ENCODE measurements at places on chromosomes 1 and 21.

- DNase-seq, result no peak
These were observed 165.6 kb downstream of the PLPP3 start for GRCh38 chr1:56413671-56414199.

DNA sequence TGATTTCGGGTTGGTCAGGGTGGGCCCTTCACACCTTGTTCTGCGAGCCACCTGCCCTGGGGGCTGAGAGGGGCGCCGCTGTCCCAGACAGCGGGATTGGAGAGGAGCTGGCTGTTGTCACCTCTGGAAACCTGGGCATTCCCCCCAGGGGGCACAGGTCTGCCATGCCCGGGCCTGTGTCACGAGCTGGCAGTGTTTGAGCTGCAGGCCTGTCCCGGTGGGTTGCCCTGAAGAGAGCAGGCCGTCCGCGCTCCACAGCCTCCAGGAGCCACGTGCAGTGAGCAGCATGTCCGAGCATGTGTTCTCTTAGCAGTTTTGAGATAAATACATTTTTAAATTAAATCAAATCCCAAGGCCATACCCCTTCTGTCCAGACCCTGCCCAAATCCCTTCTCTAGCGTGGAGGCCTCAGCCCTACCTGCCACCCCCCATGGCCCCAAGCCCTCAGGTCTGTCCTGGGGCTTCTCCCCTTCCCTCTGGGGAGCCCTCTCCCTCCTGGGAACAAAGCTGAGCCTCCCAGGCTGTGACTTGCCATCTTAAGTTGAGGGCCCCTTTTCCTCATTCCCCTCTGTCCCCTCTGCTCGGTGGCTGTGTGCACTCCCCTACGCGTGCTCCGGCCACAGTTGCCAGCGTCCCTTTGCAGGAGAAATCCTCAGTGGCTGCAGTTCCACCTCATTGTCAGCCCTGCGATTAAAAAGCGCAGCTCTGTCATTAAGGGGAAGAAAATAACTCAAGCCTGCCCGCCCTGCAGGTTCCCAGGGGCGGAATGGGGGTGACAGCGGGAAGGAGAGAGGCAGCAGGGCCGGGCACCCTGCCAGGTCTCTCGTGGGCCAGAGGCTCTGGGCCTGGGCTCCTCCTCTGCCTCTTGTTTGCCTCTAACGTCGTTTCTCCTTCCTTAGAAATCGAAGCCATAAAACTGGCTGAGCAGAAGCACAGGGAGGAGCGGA is 26.6 kb downstream of the SLX9 start:
- DNase-seq, result no peak

DNA sequence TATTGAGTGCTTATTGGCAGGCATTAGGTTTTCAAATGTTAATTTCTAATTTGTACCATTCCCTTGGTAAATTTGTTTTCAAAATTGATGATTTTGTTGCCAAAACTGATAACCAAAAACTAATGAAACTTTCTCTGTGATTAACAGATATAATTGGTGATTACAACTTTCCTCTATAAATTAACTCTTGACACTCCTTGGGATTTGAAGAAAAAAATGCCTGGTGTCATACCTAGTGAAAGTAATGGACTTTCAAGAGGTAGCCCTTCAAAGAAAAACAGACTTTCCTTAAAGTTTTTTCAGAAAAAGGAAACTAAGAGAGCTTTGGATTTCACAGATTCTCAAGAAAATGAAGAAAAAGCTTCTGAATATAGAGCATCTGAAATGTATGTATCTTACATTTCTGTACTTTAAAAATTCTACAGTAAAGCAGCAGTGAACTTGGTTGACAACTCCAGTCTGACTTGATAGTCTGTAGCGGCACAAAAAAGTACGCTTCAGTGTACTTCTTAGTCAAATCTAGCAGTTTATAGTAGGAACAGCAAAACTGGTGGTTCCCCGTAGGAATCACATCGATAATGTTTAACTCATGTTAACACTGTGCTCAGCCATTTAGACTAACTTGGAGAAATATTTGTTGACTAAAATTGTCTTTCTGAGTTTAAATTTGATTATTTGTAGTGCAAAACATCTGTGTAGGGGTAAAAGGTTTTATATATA is 3.0 kb downstream of the USP1 start:
- DNase-seq, result no peak

DNA sequence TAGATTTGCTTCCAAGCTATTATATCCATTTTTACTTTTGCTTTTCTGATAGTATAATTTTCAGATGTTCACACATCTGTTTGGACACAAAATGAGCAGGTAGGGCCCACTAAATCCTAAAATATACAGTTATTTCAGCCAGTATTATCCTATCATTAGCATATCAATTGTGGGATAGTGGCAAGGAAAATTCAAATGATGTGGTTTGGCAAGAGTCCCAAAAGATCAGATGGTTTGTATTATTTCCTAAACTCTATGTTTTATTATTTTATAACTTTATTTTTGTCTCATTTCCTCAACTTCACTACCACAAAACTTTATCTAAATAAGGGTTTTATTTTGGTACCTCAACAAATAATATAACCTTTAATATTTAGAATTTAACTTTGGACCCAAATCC is 1659.6 kb downstream of the NCAM2 start:
- DNase-seq, result no peak

GRCh38 chr1:62181532-62181931 is 13.1 kb upstream of the L1TD1 start:
- DNase-seq, result no peak

GRCh38 chr1:170618421-170618820 is 45.5 kb upstream of the PRRX1 start:
- DNase-seq, result no peak

DNA sequence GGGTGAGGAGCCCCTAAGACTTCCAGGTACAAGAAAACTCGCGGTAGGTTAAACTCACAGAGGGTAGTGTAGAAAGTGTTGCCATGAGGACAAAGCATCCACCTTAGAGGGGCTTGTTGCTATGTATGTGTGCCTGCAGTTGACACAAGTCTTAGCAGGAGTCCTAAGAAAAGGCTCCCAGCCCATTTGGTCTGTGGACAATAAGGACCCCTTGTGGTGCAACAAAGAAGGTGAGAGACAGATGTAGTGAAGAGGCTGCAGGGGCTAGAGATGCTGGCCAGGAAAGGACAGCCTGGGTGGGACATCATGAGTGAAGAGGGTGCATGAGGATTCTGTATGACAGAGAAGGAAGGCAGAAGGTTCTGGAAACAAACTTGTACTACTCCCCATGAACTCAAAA is 36.3 kb upstream of the IL10 start:
- DNase-seq, result no peak

DNA sequence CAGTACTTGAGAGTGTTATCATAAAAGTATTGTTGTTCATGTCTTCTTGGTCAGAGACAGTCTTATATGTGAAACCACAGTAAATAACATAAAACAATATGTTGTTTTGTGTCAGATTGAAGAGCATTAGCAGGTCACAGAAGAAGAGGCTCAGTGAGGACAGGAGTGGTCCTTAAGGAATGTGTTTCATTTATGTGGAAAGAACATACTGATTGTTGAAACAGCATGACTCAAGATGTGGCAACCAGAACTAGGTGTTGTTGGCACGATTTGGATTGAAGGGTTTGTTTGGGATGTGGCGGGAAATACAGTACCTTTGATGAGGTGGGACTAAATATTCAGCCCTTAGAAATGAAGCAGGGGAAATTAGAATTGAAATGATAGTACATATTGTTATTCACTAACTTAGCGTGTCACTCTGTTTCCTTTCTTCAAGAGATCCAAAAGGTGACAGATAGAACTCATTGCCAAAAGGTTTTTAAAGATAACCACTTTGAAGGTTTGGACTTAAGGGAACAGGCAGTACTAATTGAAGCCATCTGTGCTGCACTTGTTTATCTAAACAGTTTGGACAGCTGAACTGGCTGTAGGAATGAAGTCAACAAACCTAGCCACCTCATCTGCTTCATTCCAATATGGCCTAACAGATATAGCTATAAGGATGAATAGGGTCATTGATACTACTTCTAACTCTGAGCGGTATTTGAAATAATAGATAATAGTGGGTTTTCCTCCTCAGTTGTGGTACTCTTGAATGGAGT is 14.4 kb downstream of the RALGPS2 start:
- DNase-seq, result no peak

GRCh38 chr1:13860031-13860430 is 160.0 kb downstream of the PRDM2 start:
- DNase-seq, result no peak

GRCh38 chr21:41695513-41695912 is 71.3 kb downstream of the RIPK4 start:
- no peak for DNase-seq

DNA sequence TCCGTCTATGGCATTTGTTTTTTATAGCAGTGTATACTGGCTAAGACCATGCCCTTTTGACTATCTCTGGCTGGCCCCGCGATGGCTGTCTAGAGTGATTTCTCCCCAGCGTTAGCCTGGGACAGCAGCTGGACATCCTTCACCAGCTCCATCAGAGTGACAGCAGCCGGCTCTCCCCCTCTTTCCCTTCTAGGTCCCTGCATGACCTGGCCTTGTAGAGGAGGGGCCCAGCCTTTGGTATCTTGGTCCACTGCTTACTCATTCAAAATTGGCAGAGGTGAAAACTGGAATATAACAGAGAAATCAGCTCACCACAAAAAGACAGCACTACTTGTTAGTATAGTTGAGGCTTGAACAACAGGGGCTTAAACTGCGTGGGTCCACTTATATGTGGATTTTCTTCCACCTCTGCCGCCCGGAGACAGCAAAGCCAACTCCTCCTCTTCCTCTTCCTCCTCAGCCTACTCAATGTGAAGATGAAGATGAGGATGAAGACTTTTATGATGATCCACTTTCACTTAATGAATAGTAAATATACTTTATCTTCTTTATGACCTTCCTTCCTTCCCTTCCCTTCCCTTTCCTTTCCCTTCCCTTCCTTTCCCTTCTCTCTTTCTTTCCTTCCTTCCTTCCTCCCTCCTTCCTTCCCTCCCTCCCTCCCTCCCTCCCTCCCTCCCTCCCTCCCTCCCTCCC is 29.4 kb upstream of the B3GALNT2 start:
- DNase-seq, result no peak
